ENCODE measurements at places on chromosomes 7 and 10.

- no peak for DNase-seq
Observed at GRCh38 chr10:555682-556350, 133.7 kb downstream of the DIP2C start.

DNA sequence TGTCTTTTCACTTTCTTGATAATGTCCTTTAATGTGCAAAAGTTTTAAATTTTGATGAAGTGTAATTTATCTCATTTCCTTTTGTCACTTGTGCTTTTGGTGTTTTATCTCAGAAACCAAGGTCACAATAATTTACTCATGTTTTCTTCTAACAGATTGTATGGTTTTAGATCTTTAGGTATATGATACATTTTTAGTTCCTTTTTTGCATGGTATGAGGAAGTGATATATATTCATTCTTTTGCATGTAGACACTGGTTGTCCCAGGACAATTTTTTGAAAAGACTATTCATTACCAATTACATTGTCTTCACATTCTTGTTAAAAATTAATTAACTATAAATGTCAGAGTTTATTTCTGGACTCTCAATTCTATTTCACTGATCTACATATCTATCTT, 39.8 kb upstream of the GPR22 start:
- no peak for DNase-seq

- DNase-seq = no peak
Observed at GRCh38 chr7:50994753-50995319, 212.1 kb upstream of the GRB10 start.

GRCh38 chr10:1381339-1381738, 325.2 kb downstream of the WDR37 start:
- DNase-seq = no peak

GRCh38 chr10:110701617-110701971, 57.5 kb downstream of the RBM20 start:
- DNase-seq = no peak

GRCh38 chr7:99938296-99938695, 8.9 kb upstream of the GJC3 start:
- DNase-seq = no peak

- DNase-seq = no peak
Observed at GRCh38 chr7:28128608-28129007, 52.0 kb downstream of the JAZF1 start.

DNA sequence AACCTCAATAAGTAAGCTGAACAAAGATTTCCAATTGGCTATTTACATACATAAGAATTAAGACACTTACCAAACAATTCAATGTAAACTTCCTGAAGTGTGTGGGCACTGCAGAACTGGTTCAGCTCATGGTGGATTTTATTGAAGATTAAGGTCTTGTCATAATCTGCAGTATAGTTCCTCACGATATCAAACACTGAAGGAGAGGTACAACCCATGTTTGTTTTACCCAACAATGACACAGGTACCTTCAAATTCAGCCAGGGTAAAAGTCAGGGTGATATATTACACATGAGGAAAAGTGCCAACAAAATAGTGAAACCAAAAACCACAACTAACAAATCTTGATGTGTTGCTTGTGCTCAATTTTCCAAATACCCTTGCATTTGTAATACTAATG, 10.0 kb downstream of the ERLIN1 start:
- no peak for DNase-seq
